ENCODE measurements at places on chromosomes 11 and 22. TPM values are rescaled to one million over a fixed set of nuclear protein-coding genes. Genes with fewer than 3 reads are reported as not detected.

GRCh38 chr11:72247584-72247983, 3.6 kb upstream of the PHOX2A start:
- DNase-seq: no peak

GRCh38 chr11:3215346-3216026, 3.1 kb downstream of the MRGPRG start:
- DNase-seq: no peak

BTG4 gene
- not detected for total RNA-seq

SCGB1A1 gene
- total RNA-seq: not detected

GRCh38 chr22:20536590-20537324, 29.3 kb downstream of the MED15 start:
- DNase-seq: no peak

DNA sequence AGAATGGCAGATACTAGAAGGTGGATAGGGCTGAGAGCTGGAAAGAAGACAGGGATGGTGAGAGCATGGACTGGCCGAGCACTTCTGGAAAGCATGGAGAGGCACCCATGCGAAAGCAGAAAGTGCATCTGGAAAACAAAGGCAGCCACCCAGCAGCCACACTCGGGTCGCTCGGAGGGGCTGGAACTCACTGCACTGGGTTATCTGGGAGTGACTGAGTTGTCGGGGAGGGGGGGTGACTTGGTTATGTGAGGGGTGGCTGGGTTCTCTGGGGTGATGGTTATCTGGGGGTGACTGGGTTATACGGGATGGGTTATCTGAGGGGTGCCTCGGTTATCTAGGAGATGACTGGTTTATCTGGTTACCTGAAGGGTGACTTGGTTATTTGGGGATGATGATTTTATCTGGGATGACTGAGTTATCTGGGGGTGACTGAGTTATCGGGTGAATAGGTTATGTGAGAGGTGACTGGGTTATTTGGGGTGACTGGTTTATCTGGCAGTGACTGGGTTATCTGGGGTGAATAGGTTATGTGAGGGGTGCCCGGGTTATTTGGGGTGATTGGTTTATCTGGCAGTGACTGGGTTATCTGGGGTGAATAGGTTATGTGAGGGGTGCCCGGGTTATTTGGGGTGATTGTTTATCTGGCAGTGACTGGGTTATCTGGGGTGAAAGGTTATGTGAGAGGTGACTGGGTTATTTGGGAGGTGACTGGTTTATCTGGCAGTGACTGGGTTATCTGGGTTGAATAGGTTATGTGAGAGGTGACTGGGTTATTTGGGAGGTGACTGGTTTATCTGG, 2.6 kb upstream of the PANX2 start:
- DNase-seq: no peak

OR51B2 gene
- not detected for total RNA-seq

DNA sequence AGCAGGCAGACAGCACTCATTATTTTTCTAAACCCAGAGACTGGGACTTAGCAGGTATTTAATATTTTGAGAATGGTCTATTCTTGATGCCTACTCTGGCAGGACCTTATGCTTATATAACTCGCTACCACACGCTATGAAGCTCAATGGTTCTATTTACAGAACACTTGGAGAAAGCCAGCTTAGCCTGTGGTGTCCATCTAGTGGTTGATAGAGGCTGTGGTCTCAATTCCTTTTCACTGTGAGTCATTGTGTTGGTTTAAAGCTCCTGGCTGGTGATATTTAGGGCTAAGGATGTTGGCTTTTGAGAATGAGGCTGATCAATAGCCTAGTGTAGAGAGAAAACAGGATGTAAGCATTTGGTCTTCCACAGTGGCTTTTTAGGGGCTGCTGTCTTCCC, 206.4 kb downstream of the DBX1 start:
- DNase-seq: no peak

GRCh38 chr11:12133547-12134235, 23.3 kb downstream of the MICAL2 start:
- DNase-seq: no peak

GRCh38 chr11:17845431-17845881, 110.9 kb downstream of the KCNC1 start:
- DNase-seq: no peak

CHADL gene
- total RNA-seq: not detected

DNA sequence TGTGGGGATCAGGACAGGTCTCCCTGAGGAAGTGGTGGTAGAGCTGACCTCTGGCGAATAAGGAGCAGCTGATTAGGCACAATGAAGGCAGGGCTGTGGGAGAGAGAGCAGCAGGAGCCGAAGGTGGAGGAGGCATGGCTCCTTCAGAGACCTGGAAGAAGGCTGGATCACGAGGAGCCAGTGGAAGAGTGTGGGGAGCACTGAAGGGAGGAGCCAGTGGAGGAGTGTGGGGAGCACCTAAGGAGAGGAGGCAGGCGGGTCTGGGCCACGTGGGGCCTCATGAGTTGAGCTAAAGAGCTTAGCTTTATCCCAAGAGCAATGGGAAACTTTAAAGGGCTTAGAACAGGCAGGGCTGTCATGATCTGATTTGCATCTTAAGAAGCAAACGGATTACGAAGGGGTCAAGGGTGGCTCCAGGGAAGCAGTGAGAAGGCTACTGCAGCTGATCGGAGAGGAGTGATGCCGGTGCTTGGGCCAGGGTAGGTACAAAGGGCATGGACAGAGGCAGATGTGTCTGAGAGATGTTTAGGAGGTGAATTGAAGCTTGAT, 44.9 kb upstream of the EIF3D start:
- no peak for DNase-seq

- DNase-seq: no peak
Observed at GRCh38 chr11:43686207-43686606, 5.7 kb downstream of the HSD17B12 start.

- DNase-seq: no peak
Observed at GRCh38 chr22:42080287-42080686, 787 bp downstream of the SMDT1 start.

DNA sequence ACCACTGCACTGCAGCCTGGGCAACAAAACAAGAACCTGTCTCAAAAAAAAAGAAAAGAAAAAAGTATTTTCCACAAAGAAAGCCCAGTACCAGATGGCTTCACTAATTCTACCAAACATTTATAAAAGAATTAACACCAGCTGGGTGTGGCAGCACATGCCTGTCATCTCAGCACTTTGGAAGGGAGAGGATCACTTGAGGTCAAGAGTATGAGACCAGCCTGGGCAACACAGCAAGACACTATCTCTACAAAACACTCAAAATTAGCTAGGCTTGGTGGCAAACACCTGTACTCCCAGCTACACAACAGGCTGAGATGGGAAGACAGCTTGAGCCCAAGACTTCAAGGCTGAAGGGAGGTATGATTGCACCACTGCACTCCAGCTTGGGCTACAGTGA, 20.1 kb downstream of the RSF1 start:
- no peak for DNase-seq

PIWIL4 gene
- 1.2 TPM for total RNA-seq

GP1BB gene
- total RNA-seq: 28.6 TPM

ST14 gene
- total RNA-seq: not detected
